ENCODE measurements at places on chromosomes 7 and 10.

DNA sequence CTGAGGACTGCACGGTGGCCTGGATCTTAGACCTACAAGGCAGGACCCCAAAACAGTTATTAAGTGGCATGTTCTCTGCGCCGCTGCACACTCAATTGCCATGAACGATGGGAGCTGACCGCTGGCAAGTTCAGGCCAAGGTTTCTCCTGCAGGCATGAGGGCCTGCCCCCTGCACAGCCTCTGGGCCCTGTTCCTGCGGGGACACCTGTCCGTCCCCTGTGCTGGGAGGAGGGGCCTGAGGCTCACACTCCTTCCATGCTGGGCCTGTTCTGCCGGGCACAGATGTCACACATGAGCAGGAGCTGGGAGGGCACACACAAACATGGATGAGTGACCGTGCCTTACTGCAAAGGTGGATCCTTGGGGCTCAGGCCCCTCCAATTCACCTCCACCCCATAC is 90.0 kb downstream of the PTPRN2 start:
- DNase-seq, result no peak

DNA sequence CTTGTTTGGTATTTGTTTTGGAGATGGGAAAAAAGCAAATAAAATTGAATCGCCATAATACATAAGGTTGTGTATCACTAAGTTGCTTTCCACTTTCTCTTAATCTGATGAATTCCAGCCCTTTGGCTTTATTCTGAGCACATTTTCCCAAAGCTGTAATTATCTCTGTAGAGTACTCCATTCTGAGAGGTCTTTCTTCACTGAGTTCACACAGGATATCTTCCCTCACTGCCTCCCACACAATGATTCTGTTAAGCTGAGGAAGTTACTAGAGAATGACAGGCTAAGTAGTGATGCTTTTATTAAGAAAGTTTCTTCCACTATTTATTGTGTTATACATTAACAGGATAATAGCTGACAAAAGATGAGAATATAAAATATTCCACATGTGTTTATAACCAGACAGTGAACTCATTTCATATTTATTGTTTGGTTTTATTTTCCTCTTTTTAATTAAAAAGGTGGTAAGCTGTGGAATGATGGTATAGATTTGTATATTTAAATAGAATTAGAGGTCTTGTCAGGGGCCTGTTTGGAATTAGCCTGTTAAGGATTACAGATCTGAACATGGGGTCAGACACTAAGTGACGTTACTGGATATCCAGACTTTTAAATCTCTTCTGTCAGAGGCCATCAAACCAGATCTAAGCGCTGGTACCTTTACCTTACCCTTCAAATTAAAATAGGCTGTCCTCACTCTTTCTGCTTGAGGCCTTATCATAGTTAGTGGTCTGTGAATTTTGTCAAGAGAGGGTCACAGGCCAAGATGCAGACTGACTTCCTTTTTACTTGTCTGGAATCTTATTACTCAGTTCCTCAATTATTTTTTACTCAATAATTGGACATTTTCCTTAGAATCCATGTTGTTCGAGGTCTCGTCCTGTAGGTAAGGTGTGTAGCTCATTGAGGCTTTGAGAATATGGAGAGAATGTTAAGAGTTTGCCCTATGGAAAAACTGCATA is 8.4 kb downstream of the PLXDC2 start:
- DNase-seq, result no peak

DNA sequence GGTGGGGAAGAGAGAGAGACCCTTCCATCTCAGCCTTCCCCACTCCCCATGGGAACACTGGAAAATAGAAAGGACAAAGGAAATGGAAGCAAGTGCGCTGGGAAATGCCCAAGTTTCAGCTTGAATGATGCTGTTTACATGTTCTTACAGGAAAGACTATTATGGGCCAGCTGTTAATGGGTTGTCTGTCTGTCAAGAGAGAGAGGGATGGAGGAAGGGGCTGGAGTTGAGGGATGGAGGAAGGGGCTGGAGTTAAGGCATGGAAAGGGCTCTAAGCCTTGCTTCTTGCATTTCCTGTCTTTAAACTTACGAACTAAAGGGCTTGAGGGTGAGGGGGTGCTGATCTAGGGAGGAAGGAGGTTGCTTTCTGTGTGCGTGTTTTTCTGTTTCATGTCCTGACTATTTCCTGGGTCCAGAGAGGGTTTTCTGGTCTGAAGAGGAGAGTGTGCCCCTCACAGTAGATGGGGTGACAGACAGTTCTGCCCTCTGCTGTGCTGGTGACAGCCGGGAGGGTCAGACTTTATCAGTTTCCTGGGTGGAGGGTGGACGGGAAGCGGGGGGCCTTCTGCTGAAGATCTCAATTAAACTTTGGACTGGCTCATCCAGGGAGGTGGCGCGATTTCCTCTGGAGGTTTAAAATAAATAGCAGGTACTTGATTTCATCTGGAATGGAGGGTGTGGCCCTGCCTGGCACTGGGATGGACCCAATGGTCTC is 30.5 kb downstream of the GRK5 start:
- DNase-seq, result no peak

DNA sequence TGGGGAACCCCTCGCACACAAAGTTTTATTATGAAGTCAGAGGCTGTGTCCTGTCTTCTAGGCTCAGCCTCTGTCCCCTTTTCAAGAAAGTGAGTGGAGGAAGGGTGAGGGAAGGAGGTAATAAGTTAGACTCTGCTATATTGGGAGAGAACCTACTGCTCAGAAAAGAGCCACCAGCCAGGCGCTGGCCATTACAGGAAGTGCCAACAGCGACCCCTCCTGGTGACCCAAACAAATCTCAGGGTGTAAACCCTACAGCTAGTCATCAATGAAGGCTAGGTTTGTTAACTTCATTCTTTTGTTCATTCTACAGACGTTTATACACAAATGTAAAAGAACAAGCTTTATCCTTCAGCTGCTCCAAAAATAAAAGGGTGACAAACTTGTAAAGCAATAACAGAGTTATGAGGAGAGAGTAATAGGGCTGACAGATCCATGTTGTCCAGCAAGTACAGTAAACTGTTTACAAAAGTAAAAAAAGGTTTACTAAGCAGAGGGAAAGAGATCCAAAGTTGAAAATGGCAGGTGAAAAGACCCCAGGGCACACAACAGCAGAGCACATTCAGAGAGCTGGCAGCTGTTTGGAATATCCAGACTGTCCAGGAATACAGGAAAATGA is 82.7 kb downstream of the FAM204A start:
- DNase-seq, result no peak

DNA sequence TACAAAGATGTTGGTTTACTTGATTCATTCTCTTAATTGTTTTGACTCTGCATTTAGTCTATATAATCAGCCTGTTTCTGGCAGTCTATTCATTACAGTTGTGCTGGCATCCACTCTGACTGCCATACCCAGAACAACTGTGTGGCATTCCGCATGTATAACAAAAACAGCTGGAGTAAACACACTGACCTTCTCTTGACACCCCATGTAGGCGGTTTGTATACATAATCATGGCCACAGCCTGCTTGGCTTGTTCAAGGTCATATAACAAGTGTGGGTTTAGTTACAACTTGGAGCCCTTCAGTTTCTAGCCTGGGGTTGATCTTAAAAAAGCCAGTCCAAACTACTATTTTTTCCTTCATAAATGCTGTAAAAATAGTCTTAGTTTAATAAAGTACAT is 70.9 kb downstream of the MBL2 start:
- no peak for DNase-seq

DNA sequence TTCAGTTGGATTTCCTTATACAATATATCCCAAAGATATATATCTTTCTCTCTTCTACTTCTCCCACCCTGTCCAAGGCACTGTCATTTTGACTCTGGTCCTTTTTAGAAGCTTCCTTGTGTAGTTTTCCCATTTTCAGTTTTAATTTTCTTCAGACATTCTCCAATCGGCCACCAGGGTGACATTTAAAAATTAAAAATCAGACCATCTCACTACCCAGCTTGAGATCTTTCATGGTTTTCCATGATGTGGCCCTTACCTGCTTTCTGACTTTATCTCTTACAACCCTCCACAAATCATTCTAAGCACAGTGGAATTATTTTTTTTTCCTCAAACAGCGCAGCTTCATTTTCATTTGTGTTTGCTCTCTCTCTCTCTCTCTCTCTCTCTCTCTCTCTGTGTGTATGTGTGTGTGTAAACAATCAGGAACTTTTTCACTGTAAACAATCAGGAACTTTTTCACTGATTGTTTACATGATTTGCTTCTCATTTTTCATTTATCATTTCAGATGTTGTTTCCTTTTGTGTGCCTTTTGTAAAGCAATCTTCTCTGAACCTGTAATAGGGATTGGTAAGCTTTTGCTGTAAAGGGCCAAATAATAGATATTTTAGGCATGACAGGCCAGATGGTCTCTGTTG is 348.9 kb downstream of the ATRNL1 start:
- no peak for DNase-seq

- DNase-seq, result no peak
These were observed 112.9 kb upstream of the JAZF1 start for GRCh38 chr7:28293527-28293835.

DNA sequence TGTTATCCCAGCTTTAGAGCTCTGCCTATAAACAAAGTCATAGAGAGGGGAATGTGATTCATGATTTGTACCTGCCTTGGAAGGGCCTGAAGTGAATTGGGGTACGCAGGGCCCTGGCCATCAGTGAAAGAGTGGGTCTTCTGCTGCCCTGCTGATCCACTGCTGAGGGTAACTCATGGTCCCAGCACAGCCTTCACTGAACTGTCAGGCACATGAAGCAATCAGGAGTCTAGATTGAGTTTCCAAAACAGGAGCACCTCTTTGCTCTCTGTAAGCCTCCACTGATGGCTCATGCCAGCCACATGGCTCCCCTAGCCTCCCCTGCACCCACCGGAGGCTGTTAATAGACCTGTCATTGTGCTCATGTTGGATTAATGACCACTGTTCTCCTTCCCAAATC is 217.6 kb downstream of the KCNMA1 start:
- DNase-seq, result no peak

DNA sequence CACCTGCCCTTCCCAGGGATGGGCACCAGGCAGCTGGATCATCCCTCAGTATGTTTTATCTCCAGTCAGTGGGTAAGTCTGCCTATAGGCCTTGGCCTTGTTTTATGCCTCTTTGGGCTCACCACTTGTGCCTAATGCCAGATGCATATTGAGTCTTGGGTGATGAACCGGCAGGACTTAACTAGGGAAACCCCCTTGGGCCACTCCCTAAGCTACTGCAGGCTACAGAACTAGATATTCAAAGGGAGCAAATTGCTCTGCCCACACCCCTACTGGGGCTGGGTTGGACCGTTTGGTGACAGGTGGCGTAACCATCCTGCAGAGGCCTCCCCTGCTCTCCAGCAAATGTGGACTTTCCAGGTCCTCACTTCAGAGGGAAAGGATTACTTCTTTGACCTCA is 115.7 kb upstream of the GDF10 start:
- no peak for DNase-seq

- DNase-seq, result no peak
These were observed 306.9 kb downstream of the GLRX3 start for GRCh38 chr10:130443066-130443465.

DNA sequence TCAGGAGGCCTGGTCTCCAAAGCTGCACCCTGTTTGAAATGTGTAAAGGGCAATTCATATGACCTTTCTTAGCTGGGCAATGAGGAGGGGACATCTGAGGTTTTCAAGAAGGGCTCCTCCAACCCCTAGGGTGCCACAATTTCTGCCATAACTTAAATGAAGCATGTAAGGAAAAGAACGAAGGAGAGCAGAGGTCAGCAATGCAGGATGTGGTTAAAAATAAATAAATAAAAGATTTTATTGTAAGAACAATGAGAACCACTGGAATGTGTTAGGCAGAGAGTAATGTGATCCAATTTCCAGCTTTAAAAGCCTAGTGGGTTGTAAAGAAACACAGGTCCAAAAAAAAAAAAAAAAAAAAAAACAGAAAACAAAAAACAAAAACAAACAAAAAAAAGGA is 673.1 kb downstream of the TNS3 start:
- DNase-seq, result no peak

DNA sequence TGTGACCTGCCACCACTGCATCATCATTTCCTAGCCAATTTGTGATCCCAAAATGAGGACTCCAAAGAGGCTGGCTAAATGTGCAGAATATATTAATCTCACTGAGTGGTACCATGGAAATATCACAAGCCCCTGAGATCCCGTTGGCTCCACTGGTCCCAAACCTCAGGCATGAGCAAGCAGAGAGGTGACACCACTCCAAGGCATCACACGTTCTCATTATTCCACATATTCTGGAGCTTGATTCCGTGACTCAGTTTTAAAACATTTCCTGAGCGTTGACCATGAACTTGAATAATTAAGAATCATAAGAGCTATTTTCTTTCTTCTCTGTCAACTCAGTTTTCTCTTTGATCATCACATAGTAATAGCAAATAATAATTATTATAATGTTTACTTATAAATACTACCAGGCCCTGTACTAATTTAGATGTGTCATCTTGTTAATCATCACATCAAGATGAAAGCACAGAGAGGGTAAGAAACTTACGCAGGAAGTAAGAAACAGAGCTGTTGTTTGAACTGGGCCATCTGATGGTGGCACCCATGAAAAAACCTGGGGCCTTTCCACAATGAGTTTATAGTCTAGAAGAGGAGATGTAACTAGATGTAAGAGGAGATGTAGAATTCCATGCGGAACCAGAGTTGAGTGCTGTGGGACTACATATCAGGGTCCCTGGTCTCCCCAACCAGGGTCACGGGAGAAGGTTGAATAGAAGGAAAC is 3.5 kb downstream of the APBB1IP start:
- no peak for DNase-seq

GRCh38 chr10:23146258-23146657 is 45.9 kb upstream of the PTF1A start:
- no peak for DNase-seq

GRCh38 chr7:158469396-158470051 is 118.1 kb downstream of the PTPRN2 start:
- DNase-seq, result no peak

DNA sequence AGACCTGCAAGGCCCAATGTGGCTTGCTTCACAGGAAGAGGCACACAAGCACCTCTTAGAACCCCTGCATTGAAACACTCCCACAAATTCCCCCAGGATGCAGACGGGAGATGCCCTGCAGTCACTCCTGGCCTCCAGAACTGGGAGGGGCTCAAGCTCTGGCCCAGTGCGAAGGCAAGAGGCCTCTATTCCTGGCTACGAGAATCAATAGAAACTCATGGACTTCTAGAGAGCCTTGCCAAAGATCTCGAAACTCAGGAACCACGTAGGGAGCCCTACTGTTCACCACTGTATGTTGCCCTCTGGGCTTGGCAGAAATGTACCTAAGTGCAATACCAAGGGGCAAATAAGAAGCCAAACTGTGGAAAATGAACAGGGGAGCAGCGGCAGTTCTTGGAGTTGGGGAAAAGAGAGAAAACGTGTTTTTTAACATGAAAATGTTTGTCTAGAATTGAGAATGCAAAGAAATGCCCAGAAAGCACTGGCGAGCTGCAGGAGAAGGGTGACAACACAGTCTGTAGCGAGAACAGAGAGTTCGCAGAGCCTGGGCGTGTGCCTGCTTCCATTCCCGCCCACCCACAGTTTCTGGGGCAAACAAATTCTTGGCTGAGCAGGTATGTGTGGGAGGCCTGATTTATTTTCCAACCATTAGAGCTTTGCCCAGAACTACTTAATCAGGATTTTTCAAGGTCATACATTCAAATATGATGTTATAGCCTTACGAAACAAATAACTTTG is 260.5 kb upstream of the KLF14 start:
- no peak for DNase-seq
